ENCODE measurements at places on chromosomes 1 and 21.
A peak's percentile ranks its signal among the peaks of the same experiment; 100 is the strongest.

DNA sequence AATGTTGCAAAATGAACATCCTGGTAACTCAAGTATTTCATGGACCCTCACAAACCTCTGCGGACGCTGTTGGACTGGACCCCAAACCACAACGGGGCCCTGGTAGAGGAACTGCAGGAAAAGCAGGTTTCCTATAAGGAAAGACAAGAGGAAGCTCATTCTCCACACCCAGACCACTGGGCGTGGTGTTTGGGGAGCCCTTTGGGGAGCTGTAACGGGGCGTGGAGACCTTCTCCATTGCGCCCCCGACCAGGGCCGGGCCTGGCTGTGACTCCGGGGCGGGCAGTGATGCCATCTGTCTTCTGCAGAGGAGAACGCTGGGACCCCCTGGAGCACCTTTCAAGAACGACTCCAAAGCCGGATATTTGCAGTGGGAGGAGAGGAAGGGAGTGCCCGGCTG lies 30.0 kb upstream of the AGPAT3 start:
- no peak for DNase-seq

DNA sequence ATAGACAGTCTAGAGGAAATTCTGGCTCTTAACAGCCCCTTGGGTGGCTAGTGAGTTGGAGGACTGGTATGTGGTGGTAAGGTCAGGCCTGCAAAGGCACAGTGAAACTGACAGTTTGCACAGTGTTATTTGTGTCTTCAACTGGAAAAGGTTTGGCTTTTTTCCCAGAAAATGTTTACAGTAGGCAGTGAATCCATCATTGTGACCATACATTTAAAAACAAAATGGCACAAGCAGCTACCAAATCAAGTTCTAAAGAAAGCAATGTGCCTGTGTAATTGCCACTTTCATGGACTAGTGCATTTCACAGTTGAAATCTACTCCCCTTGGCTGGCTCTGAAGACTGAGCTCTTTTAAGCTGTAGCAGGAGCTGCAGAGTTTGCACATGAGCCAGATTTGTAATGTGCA lies 24.8 kb downstream of the ATPAF1 start:
- DNase-seq: peak; percentile 16

GRCh38 chr1:39609618-39610331 lies 29.7 kb downstream of the HEYL start:
- no peak for DNase-seq

GRCh38 chr1:87833166-87833565 lies 504.5 kb downstream of the LMO4 start:
- DNase-seq: no peak

DNA sequence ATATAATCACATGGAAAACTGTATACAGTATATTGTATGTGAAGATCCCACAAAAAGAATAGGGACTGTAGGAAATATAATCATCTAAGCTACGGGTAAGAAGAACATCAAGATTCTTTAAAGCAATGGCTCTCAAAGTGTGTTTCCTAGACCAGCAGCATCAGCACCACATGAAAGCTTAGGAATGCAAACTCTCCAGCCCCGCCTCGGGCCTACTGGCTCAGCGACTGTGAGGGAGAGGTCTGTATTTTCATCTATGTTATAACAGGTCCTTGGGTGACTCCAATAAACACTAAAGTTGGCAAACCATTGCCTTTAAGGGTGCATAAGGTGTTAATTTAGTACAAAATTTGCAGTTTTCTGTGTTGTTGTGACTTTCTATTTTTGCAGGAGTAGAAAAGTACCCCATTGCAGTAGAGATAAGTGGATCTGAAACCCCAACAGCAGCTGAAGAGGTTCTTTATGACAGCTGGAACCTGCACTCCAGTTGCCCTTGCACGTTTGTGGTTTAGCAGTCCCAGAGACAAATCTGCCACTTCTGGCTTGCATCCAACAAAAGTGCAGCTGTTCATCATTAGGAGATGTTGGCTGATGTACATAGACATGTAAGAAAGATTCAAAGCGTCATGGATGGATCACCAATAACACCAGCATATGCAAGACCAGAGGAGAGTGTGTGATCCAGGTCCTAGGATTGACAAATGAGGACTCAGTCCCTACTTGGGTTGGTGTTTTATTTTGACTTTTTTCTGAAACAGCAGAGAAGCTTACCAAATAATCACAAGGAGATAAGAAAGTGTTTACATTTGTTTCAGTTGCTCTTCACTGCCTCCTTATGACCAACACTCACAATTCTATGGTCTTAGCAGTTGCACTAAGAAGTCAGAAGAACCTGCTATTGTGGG lies 15.9 kb upstream of the IFNAR1 start:
- no peak for DNase-seq

GRCh38 chr21:34693192-34693810 lies 24.5 kb downstream of the CLIC6 start:
- peak; percentile 20 for DNase-seq

- DNase-seq: no peak
Observed at GRCh38 chr21:33069994-33070743, at the start of gene OLIG1. Gene OLIG1 (plus strand): TSS chr21:33070141. CDS start chr21:33070247, 106 bp downstream.
